Anterior cingulate cortex (tissue), 58 donors: ENCODE measurements at places on chromosomes 3 and 15.

GRCh38 chr15:93274257-93274656 lies 185.2 kb upstream of the RGMA start:
- no peak for DNase-seq

- DNase-seq, result no peak
These were observed 21.4 kb upstream of the PCOLCE2 start for GRCh38 chr3:142910280-142910679.

GRCh38 chr15:90873998-90874605 lies 5.7 kb downstream of the FURIN start:
- DNase-seq, result no peak

DNA sequence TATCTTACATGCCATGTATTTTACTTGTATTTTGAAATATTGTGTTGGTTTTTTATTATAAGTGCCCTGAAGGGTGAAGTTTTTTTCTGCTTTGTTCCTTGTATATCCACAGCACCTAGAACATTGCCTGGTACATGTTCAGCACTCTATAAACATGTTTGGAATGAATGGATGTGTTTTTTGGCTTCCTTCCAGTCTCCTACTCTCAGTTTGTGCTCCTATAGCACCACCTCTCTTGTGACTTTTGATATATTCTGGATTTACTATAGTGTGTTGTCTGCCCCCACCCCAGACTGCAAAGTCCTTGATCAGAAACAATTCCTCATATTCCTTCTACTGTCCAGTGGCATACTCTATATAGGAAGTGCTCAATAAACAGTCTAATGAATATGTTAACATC lies 60.6 kb downstream of the PLCL2 start:
- DNase-seq, result no peak

GRCh38 chr3:108208831-108209230 lies 13.4 kb downstream of the IFT57 start:
- no peak for DNase-seq

- no peak for DNase-seq
These were observed 47.0 kb upstream of the GK5 start for GRCh38 chr3:142272200-142272891.

DNA sequence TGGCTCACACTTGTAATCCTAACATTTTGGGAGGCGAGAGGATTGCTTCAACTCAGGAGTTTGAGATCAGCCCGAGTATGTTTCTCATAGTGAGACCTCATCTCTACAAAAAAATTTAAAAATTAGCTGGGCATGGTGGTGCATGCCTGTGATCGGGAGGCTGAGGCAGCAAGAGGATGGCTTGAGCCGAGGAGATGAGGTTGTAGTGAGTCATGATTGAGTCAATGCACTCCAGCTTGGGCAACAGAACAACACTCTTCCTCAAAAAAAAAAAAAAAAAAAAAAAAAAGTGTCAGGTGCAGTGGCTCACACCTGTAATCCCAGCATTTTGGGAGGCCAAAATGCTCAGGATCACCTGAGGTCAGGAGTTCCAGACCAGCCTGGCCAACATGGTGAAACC lies 2.4 kb downstream of the RPL39L start:
- no peak for DNase-seq
